ENCODE measurements at places on chromosomes 6 and 20.
A peak's percentile ranks its signal among the peaks of the same experiment; 100 is the strongest.

- DNase-seq, result no peak
Observed at GRCh38 chr20:52313341-52313963, 121.9 kb upstream of the ZFP64 start.

DNA sequence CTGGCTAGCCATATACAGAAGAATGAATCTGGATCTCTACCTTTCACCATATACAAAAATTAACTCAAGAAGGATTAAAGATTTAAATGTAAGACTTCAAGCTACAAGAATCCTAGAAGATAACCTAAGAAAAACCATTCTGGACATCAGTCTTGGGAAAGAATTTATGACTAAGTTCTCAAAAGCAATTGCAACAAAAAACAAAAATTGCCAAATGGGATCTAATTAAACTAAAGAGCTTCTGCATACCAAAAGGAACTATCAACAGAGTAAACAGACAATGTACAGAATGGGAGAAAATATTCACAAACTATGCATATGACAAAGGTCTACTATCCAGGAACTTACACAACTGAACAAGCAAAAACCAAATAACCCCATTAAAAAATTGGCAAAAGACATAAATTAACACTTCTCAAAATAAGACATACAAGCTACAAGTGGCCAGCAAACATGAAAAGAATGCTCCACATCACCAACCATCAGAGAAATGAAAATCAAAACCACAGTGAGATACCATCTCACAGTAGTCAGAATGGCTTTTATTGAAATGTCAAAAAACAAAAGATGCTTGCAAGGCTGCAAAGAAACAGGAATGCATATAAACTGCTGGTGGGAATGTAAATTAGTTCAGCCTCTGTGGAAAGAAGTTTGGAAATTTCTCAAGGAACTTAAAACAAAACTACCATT lies 66.8 kb upstream of the RSPO3 start:
- DNase-seq, result no peak

- no peak for DNase-seq
Observed at GRCh38 chr20:44770484-44771171, 25.0 kb downstream of the KCNK15 start.

- no peak for DNase-seq
Observed at GRCh38 chr6:7540595-7540994, 876 bp upstream of the DSP start.

- DNase-seq, result no peak
Observed at GRCh38 chr20:3767110-3767426, 485 bp downstream of the ADISSP start.

GRCh38 chr6:158789115-158789917 lies 29.9 kb downstream of the EZR start:
- no peak for DNase-seq

DNA sequence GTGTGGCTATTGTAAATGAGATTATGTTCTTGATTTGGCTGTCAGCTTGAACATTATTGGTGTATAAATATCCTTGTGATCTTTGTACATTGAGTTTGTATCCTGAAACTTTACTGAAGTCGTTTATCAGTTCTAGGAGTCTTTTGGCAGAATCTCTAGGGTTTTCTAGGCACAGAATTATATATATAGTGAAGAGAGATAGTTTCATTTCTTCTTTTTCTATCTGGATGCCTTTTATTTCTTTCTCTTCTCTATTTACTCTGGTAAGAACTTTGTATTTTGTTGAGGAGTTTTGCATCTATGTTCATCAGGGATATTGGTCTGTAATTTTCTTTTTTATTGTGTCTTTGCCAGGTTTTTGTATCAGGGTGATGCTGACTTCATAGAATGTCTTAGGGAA lies 589.2 kb upstream of the MAN1A1 start:
- no peak for DNase-seq

DNA sequence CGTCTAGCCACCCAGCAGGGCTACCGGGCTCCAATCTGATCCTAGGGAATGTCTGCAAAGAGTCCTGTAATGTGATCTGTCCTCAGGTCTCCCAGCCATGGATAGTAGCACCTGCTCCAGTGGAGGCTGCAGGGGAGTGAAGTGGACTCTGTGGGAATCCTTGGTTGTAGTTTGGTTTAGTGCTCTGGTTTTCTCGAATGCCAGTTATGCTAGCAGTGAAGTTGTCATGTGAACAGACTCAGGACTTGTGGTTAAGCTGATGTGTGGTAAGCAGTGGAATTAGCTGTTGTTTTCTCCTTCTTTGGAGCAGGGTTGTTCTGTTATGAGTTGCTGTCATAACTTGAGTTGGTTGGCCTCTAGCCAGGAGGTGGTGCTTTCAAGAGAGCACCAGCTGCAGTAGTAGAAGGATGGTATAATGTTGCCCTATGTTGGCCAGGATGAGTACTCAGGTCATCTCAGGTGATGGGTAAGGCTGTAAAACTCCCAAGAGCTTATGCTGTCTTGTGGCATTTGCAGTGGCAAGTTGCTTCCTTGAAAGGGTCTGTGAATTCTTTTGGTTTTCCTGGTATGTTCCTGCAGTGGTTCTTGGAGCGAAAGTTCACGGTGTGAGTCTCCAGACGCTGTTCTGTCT lies 390.2 kb downstream of the UTRN start:
- DNase-seq, result no peak

GRCh38 chr6:83062225-83062624 lies 3.4 kb downstream of the UBE3D start:
- no peak for DNase-seq

GRCh38 chr6:2478200-2478599 lies 232.8 kb upstream of the GMDS start:
- DNase-seq, result no peak

DNA sequence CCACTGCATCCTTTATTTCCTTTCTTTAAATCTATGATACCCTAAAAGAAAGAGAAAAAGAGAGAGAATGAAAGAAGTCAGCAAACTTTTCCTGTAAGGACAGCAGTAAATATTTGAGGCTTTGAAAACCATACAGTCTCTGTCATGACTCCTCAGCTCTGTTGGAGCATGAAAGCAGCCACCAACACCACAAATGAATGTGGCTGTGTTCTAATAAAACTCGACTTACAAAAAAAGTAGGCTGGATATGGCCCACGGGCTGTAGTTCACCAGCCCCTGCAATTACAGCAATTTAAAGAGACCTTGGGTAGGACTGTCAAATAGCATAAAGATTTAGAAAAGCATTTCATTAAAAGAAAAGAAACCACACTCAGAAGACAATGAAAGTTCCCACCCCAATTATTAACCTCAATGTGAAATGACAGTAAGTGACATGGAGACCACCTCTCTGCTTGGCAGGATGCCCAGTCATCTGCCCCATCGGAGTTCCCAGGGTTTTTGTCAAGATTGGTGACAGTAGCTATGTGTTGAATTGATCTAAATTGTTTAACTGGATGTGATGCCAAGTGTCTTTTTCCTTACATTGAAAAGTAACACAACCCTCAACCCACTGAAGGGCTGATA lies 50.9 kb downstream of the TNFRSF21 start:
- no peak for DNase-seq

DNA sequence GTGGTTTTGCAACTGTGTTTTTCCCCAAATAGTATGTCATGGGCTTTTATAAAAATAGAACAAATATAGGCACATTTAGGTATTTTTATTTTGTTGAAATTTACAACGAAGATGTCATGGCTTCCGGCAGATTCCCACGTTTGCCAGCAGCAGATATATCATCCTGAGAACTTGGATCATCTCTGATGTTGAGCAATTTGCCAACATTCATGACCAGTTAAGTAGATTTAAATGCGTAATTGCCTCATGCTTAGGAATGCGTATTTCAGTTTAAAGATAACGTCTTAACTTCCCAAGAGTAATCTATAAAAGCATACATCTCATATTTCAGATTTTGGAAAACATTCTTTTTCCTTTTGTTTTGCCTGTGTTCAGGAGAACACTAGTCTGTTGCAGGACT lies 457.8 kb downstream of the QKI start:
- DNase-seq, result no peak

GRCh38 chr6:144582939-144583613 lies 297.9 kb downstream of the UTRN start:
- DNase-seq, result no peak

DNA sequence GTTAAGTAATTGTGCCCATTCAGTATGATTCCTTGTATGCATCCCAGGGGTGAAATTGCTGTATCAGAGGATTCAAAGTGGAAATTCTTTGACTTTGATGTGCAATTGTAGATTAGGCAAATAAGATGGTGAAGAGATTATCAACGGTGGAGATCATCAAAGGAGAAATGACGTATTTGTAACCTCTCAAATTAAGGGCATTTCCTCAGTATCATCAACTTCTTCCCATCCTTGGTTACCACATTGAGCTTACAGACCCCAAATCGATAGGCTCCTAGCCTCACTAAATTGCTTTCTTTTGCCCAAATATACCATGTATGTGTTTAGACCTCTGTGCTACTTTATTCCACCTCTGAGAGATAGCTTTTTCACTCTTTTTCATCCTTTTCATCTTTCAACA lies 213.1 kb upstream of the ZFP64 start:
- no peak for DNase-seq

GRCh38 chr20:61662226-61662967 lies 403.3 kb downstream of the TAF4 start:
- no peak for DNase-seq

- no peak for DNase-seq
Observed at GRCh38 chr6:91646649-91647048, 1059.8 kb upstream of the MAP3K7 start.

GRCh38 chr6:44650495-44650894 lies 263.0 kb downstream of the CDC5L start:
- DNase-seq, result no peak

DNA sequence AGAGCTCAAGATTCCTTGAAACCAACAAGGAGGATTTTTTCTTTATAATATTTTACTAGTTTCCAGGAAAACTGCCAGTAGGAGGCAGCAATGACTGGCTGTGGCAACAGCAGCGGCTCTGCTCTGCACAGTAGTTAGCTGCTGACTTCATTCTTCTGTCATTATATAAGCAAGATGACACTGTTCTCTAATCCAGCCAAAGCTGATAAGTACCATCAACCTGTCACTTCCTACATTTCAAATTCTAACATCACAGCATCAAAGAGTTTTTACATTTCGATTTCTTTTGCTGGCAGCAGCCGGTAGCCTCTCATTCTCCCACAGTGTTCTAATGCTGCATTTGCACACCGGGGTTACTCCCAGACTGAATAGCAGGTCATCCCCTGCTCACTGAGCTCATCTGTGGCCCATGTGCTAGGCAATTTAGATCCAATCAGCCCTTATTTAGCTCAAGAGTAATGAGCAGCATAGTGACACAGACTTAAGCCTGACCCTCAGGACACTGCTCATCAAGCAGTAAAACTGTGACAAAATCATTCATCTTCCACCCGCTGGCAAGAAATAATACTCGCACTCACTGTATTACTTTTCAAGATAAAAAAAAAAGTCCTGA lies 67.8 kb downstream of the MMS22L start:
- no peak for DNase-seq

GRCh38 chr6:111866857-111867256 lies 6.4 kb downstream of the FYN start:
- DNase-seq, result no peak

GRCh38 chr20:52978851-52979250 lies 6.7 kb downstream of the TSHZ2 start:
- no peak for DNase-seq

GRCh38 chr20:53413186-53413631 lies 180.4 kb downstream of the ZNF217 start:
- peak; percentile 10 for DNase-seq

DNA sequence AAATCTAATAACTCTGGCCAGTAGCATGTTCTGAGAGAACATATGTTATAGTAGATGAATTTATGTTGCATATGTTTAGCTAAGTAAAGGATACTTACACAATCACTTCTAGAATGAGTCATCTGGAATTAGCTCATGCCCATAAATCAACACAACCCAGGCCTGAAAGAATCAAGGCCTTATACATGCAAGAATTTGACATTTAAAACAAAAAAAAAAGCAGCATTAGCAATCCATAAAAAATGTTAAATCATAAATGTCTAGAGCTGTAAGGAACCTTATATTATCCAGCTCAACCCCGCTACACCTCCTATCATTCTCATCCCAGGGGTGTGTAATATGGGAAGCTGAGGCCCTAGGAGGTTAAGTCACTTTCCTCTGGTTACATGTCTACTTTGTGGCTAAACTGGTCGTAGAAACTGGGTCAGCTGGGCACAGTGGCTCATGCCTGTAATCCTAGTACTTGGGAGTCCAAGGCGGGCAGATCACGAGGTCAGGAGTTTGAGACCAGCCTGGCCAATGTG lies 105.2 kb upstream of the CARMIL1 start:
- DNase-seq, result no peak

DNA sequence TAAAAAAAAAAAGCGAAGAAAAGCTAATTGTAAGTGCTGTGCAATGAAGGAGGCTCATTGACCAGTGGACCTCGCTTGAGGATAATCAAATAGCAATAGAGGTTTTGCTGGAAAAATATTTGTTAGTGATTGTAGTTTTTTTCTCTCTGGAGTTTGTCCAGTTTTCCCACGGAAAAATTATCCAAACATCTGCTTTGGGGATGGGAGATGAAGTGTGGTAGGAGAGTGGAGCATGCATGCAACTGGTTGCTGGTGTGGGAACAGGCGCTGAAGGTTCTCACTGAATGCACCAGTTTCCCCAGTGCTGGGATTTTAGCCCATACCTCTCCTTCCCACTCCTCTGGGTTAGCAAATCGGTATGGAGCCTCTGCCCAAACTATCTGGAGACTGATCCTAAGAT lies 281.7 kb upstream of the TAB2 start:
- DNase-seq, result no peak

DNA sequence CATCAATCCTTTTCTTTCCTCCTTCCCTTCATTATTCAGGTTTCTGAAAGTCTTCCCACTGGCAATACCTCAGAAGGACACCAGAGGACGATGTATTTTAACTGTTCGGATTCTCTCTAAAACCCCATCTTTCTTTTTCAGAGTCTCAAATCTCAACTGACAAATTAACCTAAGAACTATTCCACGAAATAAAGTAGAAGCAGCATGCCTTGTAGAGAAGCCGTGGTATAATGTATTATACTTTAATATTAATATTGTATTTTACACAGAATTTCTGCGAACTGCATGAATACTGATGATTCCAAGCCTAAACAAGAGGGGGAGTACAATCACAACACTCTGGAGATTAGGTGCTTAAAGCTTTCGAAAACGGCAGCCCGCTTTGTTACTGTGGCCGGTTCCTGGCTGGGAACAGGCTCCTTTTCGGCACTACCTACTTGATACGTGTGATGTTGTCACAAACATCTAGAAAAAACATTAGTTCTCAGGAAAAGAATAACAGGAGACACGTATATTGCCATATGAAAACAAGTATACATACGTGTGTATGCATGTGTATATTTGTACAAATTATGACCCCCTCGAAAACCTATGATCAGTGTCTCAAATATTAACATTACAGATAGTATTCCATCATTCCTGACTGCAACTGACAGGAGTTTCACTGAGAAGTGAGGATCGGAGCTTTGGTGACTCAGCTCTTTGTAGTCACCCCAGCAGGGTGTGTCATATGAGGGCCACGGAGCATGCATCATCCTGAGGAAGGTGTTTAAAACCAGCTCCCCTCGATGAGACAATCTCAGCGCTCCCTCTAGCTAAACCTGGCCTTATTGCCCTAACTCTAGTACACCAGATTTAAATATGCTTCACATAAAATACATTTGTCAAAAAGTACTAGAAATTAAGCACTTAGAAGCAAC lies 319.7 kb upstream of the TCF21 start:
- no peak for DNase-seq

All from stimulated activated CD8-positive, alpha-beta memory T cell treated with anti-CD3 and anti-CD28 coated beads, Interleukin-7, amount 100 ng/mL, for 24 hours (primary cell).